CD4-positive, CD25-positive, alpha-beta regulatory T cell (primary cell): ENCODE measurements at places on chromosomes 7 and 10. TPM values are rescaled to one million over a fixed set of nuclear protein-coding genes. Genes with fewer than 3 reads are reported as not detected.

Gene MINPP1
- polyA plus RNA-seq, result 10.4 TPM

DNA sequence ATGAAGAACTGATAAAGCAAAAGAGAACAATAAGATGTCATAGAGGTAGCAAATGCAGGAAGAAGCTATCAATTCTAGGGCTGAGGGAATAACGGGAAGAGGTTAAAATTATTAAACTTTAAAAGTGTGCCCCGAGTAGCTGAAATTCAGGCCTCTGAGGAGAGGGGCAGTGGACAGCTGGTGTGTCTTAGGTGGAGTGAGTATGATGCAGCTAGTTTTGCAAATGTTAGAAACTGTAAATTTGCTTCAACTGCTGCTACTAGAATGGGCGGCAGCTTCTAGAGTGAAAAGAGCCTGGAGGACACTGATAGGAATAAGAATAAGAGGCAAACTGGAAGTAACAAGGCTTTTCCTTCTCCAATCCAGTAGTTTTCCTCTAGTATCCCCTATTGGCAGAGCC lies 87.3 kb downstream of the SDHAF3 start:
- H3K36me3 ChIP-seq, result no peaks in the 10 kb centered on the region
- no peak overlapping the region for H3K4me3 ChIP-seq
- H3K27me3 ChIP-seq, result no peaks in the 10 kb centered on the region
- no peaks in the 10 kb centered on the region for H3K4me1 ChIP-seq

DNA sequence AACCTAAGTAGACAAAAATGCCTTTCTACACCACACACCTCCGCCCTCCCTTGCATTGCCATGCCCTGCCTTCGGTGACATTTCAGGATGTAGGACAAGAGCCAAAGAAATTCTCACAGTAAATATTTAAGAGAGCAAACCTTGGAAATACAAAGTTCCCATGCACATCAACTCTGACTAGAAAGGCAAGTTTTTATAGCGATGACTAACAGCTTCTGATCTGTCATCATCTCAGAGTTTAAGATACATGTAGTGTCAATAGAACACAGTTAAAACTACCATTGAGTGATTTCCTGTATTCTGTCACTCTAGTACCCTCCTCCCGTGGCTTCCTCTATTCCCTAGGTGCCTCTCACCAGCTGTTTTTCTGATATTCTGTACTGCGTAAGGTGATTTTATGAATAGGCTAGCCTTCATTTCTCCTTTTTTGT lies 20.7 kb downstream of the SLC16A9 start:
- H3K4me1 ChIP-seq, result no peaks in the 10 kb centered on the region
- H3K4me3 ChIP-seq, result no peak overlapping the region
- DNase-seq, result no peak
- no peaks in the 10 kb centered on the region for H3K36me3 ChIP-seq
- no peak overlapping the region for H3K27ac ChIP-seq

Gene CCL24
- not detected for polyA plus RNA-seq

Gene FAM24B
- 10.6 TPM for polyA plus RNA-seq

DNA sequence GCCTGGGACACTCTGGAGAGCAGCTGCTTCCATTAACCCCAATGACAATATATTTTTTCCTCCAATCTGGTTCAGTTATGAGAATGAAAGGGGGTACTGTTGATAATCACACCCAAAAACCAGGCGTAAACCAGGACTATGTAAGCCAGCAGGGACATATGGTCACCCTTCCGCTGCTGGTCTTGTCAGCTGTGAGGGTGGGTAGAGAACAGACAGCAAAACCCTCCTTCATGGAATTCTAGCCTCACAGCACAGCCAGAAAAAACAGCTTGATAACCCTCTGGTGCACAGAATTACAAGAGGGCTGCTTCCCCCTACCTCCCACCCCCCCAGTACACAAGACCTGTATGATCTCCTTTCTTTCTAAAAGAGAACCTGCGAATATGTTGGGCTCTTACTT lies 368.8 kb upstream of the ZMIZ1 start:
- no peak overlapping the region for H3K4me3 ChIP-seq
- no peak for DNase-seq
- no peaks in the 10 kb centered on the region for H3K27me3 ChIP-seq
- H3K36me3 ChIP-seq, result no peaks in the 10 kb centered on the region

Gene HOXA10
- not detected for polyA plus RNA-seq

DNA sequence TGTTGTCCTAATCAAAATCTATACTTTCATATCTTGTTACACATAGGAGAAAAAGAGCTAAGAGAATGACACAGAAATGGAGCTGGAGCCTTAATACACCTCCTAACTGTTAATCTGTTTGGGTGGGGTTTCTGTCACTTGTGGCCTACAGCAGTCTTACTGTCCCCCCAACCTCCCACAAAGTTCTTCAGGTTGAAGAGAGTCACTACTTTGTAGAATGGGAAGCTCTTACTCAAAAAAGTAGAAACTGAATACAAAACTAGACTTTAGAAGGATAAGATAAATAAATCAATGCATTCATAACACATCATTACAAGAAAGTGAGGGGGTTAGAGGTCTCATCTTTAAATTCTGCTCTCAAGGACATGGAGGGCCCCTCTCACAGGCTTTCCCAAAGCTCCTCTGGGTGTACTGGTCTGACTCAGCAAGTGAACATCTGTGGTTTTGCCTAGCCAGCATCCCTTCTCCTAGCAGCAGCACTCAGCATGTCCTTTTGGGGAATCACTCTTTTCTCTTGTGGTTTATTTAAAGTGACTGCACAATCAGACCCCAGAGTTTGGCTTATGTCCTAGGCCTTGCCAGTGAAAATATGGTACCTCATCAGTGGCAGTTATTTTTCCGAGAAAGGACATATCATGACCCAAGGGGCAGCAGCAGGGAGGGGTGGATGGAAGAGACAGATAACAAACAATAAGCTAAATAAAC lies 2.0 kb upstream of the BLVRA start:
- H3K27me3 ChIP-seq, result no peaks in the 10 kb centered on the region
- no peaks in the 10 kb centered on the region for H3K36me3 ChIP-seq
- H3K4me3 ChIP-seq, result no peak overlapping the region
- DNase-seq, result no peak
- H3K4me1 ChIP-seq, result peaks cover 7% of the 10 kb centered on the region

Gene NPY
- not detected for polyA plus RNA-seq

- H3K27me3 ChIP-seq, result peaks cover 8% of the 10 kb centered on the region
- H3K4me3 ChIP-seq, result no peak within 1 kb of the TSS
- no peak within 1 kb of the TSS for H3K27ac ChIP-seq
- no peaks in the 10 kb centered on the region for H3K36me3 ChIP-seq
These were observed at the start of gene COL13A1 for GRCh38 chr10:69801434-69802315. Gene COL13A1 (plus strand): TSS chr10:69801906. CDS start chr10:69802424, 518 bp downstream.

DNA sequence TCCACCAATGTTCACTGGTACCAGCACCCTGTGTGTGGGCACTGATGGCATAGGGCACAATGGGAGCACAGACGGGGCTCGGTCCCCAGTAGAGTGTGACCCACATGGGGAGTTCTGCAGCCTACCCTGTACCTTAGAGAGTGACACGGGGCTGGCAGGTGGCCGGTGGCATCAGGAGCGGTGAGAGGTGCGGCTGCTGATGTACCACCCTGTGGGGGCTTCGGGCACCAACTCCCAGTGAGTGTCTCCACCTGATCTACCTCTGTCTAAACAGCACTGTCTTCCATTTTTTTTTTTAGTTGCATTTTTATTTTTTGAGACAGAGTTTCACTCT lies 4.1 kb downstream of the JAKMIP3 start:
- H3K27me3 ChIP-seq, result no peaks in the 10 kb centered on the region
- no peaks in the 10 kb centered on the region for H3K36me3 ChIP-seq
- no peaks in the 10 kb centered on the region for H3K4me1 ChIP-seq
- no peak overlapping the region for H3K4me3 ChIP-seq

Gene MUC3A
- polyA plus RNA-seq, result not detected

Gene NYAP1
- polyA plus RNA-seq, result not detected

DNA sequence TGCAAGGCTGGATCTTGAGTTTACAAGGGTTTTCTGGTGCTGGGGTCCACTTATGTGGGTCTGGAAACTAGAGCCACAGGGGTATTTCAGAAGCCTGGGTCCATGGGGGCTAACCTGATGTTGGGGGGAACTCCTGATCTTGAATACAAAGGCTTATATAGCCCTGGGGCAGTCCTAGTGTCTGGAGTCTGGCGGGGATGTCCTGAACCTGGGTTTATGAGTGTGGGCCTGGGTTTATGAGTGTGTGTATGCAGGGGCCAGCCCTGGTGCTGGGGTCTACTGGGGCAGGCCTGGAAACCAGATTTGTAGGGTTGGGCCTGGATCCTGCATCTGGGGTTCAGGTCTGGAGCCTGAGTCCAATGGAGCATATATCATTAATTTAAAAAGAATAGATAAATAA lies 146.5 kb upstream of the C1GALT1 start:
- no peaks in the 10 kb centered on the region for H3K36me3 ChIP-seq
- no peak for DNase-seq
- no peaks in the 10 kb centered on the region for H3K4me1 ChIP-seq
- no peak overlapping the region for H3K4me3 ChIP-seq
- H3K27me3 ChIP-seq, result peaks cover 9% of the 10 kb centered on the region
- H3K27ac ChIP-seq, result no peak overlapping the region

Gene CNTNAP2
- polyA plus RNA-seq, result not detected

GRCh38 chr7:77783545-77783944 lies 14.7 kb downstream of the TMEM60 start:
- peaks cover 30% of the 10 kb centered on the region for H3K36me3 ChIP-seq
- no peaks in the 10 kb centered on the region for H3K4me1 ChIP-seq
- H3K27me3 ChIP-seq, result no peaks in the 10 kb centered on the region
- no peak for DNase-seq

Gene CPA2
- polyA plus RNA-seq, result not detected

DNA sequence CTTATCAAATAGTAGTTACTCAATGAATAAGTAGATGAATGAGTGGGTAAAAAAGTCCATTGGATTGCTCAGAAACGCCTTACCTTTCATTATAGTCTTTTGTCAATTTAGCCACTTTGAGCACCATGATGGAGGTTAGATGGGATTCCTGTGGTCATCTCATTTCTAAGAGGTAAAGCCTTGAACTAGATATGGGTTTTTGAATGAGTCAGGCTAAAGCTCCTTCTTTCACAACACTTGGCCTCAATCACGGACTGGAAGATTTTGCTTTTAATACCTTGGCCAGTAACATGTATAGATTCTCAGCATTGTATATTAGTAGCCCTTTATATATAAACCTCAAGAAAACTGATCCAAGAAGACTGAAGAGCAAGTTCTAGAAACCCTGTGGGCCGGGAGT lies 99.7 kb upstream of the CCDC6 start:
- no peak overlapping the region for H3K27ac ChIP-seq
- no peaks in the 10 kb centered on the region for H3K36me3 ChIP-seq
- H3K4me3 ChIP-seq, result no peak overlapping the region
- no peaks in the 10 kb centered on the region for H3K27me3 ChIP-seq
- no peak for DNase-seq

DNA sequence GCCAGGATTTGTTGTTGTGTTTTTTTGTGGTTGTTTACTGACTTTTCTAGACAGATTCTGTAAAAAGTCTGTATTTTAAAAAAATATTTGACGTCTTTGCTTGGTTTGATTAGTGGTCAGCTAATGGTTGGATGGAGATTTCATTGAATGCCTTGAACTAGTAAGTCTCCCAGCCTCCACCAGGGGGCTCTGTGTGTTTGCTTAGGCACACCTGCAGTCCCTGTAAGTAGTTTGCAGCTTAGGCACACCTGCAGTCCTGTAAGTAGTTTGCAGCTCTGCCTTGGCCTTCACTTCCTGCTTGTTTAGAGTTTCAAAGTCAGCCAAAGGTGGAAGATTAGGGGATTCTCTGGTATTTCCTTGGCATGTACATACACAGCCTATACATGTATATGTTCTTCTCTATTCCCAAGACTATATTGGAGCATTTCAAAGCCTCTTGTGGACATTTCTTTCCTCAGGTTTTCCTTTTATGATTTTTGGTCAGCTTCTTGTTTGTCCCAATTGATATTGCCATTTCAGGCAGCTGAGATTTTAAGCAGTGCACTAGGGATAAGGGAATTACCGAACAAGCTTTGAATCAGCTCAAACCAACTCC lies 101.6 kb downstream of the CCSER2 start:
- peaks cover 12% of the 10 kb centered on the region for H3K36me3 ChIP-seq
- H3K27me3 ChIP-seq, result no peaks in the 10 kb centered on the region
- no peak overlapping the region for H3K4me3 ChIP-seq
- no peak overlapping the region for H3K27ac ChIP-seq
- peaks cover 2% of the 10 kb centered on the region for H3K4me1 ChIP-seq

- H3K4me3 ChIP-seq, result no peak overlapping the region
- DNase-seq, result no peak
- peaks cover 4% of the 10 kb centered on the region for H3K27me3 ChIP-seq
- H3K27ac ChIP-seq, result no peak overlapping the region
- no peaks in the 10 kb centered on the region for H3K36me3 ChIP-seq
These were observed 184.7 kb downstream of the FRMD4A start for GRCh38 chr10:14146025-14146424.

- DNase-seq, result no peak
- no peaks in the 10 kb centered on the region for H3K36me3 ChIP-seq
- H3K4me3 ChIP-seq, result no peak overlapping the region
- H3K27me3 ChIP-seq, result no peaks in the 10 kb centered on the region
- H3K4me1 ChIP-seq, result no peaks in the 10 kb centered on the region
These were observed 765.9 kb downstream of the LRMDA start for GRCh38 chr10:76197293-76197692.

DNA sequence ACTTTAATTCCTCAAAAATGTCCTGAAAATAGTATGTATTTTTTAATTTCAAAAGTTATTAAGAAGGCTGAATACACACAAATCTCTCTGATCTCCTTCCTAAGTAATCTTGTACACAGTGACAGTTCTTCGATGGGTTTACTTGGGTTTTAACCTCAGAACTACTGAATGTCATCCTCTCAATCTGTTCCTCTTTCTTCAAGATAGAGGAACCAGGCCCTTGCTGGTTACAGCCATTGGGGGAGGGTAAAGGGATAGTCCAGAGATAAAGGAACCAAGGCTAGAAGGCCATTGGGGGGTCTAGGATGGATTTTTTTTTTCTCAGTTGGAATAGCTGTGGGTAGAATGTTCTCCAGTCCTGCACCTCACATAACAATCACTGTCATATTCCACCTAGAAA lies 224.9 kb downstream of the SKIDA1 start:
- no peaks in the 10 kb centered on the region for H3K27me3 ChIP-seq
- no peak for DNase-seq
- no peaks in the 10 kb centered on the region for H3K36me3 ChIP-seq
- H3K4me1 ChIP-seq, result no peaks in the 10 kb centered on the region
- no peak overlapping the region for H3K4me3 ChIP-seq

Gene HDAC9
- polyA plus RNA-seq, result 8.4 TPM

DNA sequence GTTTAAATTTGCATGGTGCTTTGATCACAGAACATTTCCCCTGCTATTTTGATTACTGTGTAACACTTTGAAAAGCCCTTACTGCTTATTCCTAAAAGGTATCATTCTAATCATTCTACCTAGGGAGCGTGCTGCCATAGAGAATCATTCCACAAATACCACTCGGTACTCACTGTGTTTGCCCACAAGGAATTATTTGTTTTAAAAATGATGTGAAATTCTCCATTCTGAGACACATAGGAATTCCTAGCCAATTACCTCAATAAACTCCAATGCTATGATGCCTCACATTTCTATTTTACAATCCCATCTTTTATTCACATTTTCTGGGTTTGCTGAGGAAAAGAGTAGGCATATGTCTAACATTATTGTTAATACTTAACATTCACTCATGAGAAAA lies 16.2 kb upstream of the TES start:
- H3K27ac ChIP-seq, result no peak overlapping the region
- no peak for DNase-seq
- no peak overlapping the region for H3K4me3 ChIP-seq
- no peaks in the 10 kb centered on the region for H3K36me3 ChIP-seq
- H3K27me3 ChIP-seq, result peaks cover 4% of the 10 kb centered on the region

Gene LIPF
- not detected for polyA plus RNA-seq

- no peak overlapping the region for H3K4me3 ChIP-seq
- peaks cover 18% of the 10 kb centered on the region for H3K36me3 ChIP-seq
- H3K27ac ChIP-seq, result no peak overlapping the region
- H3K27me3 ChIP-seq, result no peaks in the 10 kb centered on the region
These were observed 149.8 kb downstream of the HBP1 start for GRCh38 chr7:107318523-107319160.

Gene CTAGE8
- polyA plus RNA-seq, result 0.54 TPM

Gene TBX20
- polyA plus RNA-seq, result 0.12 TPM
